ENCODE measurements at places on chromosomes 3 and 15.
A peak's percentile ranks its signal among the peaks of the same experiment; 100 is the strongest.

DNA sequence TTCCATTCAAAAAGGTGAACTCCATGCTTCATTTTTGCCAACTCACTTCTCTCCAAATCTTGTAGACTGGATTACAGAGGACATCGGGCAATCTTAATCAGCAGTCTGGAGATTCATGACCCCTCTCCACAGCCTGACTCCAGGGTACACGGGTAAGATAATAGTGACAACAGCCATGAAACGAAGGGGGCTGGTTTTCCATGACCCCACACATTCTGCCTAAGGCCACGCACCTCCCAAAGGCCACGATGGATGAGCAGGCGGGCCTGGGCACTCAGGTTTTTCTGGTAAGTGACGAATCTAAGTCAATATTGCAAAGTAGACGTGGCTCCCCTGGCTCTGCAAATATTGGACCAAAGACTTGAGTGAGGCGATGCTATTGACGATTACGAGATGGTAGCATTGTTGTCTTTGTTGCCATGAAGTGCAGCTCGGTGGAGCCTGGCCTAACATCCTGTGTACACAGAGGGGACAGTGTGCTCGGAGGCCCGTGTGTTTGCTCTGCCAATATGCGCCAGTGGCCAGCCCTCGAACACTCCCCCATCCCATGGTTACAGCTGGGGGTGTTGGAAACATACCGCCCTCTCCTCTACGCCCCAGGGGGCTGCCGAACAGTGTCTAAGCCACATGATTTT is 119.1 kb downstream of the OPA1 start:
- DNase-seq: no peak

- DNase-seq: no peak
Measured at GRCh38 chr3:66428733-66429132, 72.1 kb downstream of the LRIG1 start.

DNA sequence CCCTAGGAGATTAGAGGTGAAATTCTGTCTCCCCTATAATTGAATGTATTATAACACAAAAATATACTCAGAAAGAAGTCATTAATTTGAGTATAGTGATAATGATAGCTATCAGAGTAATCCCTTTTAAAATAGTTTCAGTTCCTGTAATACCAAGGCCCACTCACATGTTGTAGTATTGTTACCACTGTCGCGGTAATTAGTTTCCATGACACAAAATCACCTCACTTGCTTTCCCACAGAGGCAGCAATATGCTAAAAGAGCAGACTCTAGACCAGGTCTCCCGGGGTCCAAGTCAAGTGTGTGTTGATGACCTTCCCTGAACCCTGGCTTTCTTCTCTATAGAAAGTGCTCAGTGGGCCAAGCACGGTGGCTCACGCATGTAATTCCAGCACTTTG is 39.5 kb upstream of the NSMCE3 start:
- DNase-seq: no peak

- DNase-seq: no peak
Measured at GRCh38 chr15:67181221-67181639, 73.2 kb downstream of the AAGAB start.

DNA sequence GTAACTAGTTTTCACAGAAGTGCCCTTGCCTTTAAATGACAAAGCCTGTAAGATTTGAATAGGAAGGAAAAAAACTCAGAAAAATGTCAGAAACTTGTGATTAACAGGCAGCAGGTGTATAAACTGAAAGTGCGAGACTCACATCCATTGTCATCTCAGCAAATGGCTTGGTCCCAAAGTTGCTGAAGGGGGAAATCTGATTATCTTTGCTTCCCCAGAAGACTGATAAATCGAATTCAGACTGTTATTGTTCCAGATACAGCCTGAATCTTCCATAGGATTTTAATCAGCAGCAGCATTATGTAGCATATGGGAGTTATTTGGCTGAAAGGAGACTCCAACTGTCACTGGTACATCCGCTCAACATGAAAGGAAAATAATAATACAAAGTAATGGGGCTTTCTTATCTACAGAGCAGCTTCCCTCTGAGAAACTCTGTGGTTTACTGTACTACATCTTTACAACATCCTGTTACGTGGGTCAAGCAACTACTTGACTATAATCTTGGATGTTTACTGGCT is 550.4 kb upstream of the CCDC54 start:
- DNase-seq: no peak

DNA sequence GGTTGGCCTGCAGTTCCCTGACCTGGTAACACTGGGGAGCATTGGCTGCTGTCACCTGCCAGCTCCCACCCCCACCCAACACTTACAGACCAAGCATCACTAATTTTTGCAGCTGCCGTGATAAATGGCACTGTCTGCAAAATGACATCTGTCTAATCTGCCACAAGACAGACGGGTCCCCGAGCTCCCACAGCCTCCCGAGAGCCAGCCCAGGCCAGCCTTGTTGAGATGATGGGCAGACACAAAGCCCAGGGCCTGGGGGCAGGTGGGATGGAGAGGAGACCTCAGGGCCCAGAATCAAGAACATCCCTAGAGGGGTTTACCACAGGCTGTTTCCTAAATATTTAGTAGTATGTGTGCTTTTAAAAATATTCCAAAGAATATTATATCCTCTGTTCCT is 203.4 kb downstream of the TBC1D2B start:
- DNase-seq: no peak

DNA sequence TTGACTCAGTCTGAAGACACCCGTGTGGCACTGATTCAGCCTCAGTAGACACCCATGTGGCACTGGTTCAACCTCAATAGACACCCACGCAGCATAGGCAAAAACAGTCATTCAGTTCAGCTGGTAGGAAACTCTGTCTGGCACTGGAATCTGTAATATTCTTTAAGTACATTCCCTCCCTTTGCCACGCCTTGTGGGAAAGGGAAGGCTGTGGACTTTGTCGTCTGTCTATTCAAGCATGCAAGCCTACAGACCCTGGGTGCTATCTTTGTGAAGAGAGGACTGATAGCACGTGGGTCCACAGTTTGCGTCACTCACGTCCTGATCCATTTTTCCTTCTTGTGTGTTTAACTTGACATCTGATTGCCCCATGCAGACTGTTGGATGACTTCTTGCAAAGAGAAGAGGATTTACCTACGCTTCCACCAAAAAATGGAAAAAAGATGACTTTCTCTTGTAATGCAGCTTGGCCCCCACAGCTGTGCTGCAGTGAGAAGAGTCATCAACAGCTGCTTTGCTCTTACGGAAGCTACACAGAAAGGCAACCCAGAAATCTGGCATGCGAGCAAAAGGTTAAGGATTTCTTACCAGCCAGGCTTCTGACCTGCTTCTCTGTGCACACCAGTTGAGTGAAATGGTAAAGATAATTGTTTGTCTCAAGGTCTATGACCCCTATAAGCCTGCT is 278.1 kb downstream of the ULK4 start:
- no peak for DNase-seq

DNA sequence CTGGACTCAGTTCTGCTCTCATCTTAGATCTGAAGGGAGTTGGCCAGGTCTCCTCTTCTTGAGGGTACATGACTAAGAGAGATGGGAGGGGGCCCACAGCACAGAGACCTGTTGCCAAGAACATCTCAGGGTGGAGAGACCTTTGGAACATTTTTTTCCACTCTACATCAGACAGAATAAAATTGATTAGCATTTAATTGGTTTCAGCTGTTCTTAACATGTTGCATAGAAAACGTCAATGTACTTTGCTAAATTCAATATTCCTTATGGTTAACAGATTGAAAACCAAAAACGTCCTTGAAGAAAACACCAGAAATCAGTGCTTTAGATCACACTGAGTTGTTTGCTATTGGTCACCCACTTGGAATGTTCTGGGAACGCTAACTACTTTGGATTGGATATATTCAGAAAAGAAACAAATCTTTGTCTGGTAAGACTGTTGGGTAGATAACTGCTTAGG is 36.4 kb upstream of the FSTL1 start:
- no peak for DNase-seq

- DNase-seq: peak; percentile 1
Measured at GRCh38 chr3:182309120-182309519, 484.2 kb upstream of the ATP11B start.

GRCh38 chr3:16253601-16254000 is 11.1 kb downstream of the DPH3 start:
- peak; percentile 85 for DNase-seq

- no peak for DNase-seq
Measured at GRCh38 chr3:43866529-43867353, 176.0 kb downstream of the ABHD5 start.

GRCh38 chr3:76345878-76346277 is 560.5 kb upstream of the ZNF717 start:
- DNase-seq: no peak

All from suppressor macrophage treated with lipopolysaccharide for 1 hour (primary cell).